ENCODE measurements at places on chromosomes 12 and 14.

- DNase-seq, result peak; percentile 47
Measured at GRCh38 chr14:92922883-92923743, at the start of gene CHGA. TSS of gene CHGA (plus strand) at chr14:92923150. CDS start at chr14:92923360, 210 bp downstream.

DNA sequence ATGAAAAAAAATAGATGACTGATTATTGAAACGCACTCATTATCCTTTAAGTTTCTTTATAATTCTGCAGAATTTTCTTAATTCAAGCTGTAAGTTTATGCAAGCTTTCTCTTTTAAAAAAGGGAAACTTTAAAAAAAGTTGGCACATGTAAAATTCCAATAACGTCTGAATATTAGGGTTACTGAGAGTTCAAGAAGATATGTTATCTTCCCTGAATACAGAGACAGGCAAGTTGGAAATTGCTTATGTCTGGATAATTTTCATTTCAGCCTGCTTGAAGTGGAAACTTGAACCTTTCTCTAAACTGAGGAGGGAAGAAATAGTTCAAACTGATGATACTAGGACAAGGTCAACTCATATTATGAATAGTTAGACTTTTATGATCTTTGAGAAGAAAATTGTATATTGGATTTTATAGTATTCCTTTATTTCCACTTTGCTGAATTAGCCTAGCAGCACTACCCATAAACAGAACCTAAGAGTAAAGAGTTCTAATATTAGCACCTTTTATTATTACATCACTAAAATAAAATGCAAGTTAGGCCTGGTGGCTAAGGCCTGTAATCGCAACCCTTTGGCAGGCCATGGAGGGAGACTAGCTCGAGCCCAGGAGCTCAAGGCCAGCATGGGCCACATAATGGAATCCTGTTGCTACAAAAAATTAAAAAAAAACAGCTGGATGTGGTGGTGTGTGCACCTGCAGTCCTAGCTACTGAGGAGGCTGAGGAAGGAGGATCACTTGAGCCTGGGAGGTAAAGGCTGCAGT lies 288.0 kb downstream of the TRHDE start:
- no peak for DNase-seq

DNA sequence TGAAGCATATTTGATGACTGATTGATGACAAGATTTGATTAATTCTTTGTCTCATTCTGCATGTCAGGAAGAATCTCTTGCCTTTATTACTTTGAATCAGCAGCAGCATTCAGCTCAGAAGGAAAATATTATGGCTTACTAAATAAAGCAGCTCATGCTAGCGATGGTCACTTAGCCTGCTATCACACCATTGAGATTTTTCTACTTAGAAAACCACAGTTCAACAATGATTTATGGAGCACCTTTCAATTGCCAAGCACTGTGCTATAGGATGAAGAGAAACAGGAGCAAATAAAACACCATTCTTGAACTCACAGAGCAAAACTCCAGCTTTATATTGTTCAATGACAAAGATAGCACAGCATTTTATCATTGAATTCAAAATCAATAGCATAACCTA lies 197.7 kb downstream of the CPNE8 start:
- no peak for DNase-seq

- peak; percentile 24 for DNase-seq
Measured at GRCh38 chr12:39805651-39806050, 186.0 kb upstream of the ABCD2 start.

DNA sequence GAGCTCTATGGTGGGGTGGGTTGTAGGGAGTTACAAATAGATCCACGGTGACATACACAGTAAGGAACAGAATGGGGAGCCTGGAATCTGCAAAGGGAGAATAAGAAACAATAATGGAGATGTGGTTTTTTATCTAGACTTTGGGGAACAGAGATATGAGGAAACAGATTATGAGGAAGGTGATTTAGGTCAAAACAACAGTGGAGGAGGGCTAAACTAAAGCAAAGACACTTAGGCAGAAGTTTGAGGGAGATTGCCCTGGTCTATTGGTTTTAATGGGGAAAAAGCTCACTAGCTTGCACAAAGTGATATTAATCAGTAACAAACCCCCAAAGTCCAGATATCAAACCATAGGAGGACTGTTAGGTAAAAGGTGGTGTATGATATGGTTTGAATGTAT lies 144.5 kb upstream of the DYRK2 start:
- no peak for DNase-seq

- no peak for DNase-seq
Measured at GRCh38 chr12:26768611-26769603, 64.1 kb downstream of the ITPR2 start.

- no peak for DNase-seq
Measured at GRCh38 chr12:10716704-10717315, 6.3 kb downstream of the YBX3 start.

Measured in NCI-H1417 treated with DMSO at 0.1 percent for 48 hours (cell line).